Stimulated activated CD4-positive, alpha-beta T cell treated with anti-CD3 and anti-CD28 coated beads, Interleukin-4, amount 100 ng/mL, for 24 hours (primary cell): ENCODE measurements at places on chromosomes 13 and 19.

GRCh38 chr13:22961835-22962537 is 218.8 kb upstream of the SGCG start:
- no peak for DNase-seq

DNA sequence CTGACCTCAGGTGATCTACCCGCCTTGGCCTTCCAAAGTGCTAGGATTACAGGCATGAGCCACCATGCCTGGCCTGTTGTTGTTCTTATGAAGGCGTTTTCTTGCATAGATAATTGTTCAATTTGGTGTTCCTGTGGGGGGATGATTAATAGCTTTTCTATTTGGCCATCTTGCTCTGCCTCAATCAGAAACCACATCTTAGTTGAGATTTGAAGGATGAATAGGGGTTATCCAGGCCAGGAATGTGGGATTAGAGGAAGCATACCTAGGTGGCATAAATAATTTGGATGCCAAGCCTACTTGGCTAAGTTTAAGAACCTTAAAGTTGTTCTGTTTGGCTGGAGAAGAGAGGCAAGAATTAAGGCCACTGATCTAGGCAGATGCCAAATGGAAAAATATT is 44.4 kb downstream of the CCNA1 start:
- DNase-seq: no peak

GRCh38 chr13:20518660-20519100 is 7.0 kb downstream of the CRYL1 start:
- DNase-seq: no peak

DNA sequence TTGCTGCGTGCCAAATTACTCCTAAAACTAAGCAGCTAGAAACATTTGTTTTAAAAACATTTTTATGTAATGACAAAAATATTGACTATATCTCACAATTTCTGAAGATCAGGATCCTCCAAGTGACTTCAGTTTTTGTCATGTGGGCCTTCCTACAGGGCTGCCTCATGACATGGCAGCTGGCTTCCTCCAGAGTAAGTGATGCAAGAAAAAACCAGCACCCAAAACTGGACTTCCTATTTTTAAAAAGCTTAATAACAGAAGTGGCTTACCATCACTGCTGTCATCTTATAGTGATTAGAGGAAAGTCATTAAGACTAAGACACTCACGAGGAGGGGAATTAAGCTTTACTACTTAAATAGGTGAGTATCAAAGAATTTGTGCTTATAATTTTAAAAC is 681.7 kb downstream of the PCDH17 start:
- DNase-seq: no peak

- DNase-seq: no peak
These were observed 101.2 kb downstream of the ZNF536 start for GRCh38 chr19:30473334-30473867.
